ENCODE measurements at places on chromosomes 12 and 14.

DNA sequence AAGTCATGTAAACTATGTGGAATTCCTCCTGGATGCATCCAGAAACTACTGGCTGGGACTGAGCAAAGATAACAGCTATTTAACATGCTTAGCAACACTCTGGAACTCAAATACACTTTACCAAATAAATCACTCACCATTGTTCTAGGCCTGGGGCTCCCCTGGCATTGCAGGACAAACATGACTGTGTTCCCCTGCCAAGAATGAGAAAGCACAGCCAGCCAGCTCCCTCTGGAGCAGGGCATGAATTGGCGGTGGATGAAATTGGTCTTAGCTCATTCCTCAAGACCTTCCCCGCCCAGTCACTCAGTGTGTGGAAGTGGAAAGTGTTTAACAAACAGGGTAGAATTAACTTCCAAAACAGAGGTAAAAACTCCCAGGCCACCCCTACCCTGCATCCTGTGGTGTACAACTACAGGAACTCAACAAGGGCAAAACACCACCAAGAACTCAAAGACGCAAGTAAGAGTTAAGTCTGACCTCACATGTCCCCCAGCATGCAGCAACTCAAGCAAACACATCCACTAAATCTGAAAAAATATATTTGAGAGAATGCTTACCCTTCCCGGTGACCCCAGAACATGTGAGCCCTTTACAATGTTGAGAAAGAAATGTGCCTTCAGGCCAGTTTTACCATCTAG lies 58.4 kb upstream of the BDKRB2 start:
- DNase-seq = no peak

DNA sequence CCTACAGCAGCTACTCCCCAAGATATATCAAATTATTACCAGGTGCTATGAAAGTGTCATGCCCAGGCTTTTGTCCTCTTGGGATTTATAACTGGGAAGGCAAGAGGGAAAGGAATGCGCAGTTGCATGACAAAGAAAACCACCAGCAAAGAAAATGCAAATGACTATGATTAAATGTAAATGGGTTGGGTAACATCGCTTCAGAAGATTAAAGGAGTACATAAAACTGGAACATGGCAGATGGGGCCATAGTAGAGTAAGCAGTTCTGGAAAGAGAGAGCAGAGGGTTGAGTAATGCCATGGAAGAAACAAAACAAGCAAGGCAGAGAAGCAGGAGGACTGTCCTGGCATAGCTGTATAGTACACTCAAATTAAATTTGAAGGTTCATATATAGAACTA lies 493.1 kb downstream of the NOVA1 start:
- no peak for DNase-seq

- DNase-seq = no peak
These were observed 19.2 kb downstream of the OAS2 start for GRCh38 chr12:112997506-112997905.

GRCh38 chr12:47216150-47216677 lies 136.5 kb upstream of the AMIGO2 start:
- DNase-seq = no peak

DNA sequence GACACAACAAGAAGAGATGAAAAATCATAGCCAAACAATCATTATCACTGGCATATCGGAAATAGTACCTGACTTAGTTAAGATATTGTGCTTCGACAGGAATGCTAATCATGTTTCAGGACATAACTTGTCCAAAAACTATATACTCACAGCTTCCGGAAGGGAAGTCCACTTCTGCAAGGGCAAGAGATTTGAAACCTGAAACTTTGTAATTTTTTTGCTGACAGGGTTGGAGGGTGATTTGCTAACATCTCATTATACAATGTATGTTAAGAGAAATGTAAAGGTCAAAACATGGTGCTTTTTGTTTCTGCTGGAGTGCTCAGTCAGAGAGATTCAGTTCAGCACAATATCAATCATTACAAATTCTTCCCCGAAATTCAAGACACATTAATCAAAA lies 200.3 kb downstream of the CNTN1 start:
- DNase-seq = no peak

DNA sequence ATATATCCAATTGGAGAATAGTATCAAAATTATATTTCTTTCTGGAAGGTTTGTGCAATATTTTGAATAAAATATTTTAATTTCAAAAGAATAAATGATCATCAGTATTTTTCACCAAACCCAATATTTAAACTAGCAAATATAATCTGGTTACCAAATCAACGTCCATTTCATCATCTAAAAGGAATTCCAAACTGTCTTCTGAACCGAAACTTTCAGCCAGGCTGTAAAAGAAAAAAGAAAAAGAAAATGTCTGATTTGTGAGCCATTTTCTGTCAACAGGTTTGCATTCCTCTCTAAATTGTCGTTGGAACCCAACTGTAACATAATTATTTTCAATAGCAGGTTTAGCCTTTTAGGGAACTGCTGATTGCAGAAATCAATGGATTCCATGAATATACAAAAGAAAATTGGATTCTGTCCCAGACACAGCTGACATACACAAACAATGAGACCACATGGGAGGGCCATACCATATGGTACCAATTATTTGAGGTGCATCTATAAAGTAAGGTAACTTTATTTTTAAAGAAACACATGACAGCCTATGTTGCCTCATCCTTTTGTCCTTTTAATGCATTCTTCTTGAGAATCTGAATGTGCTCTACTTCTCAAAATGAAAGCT lies 22.7 kb downstream of the SNRPF start:
- no peak for DNase-seq

DNA sequence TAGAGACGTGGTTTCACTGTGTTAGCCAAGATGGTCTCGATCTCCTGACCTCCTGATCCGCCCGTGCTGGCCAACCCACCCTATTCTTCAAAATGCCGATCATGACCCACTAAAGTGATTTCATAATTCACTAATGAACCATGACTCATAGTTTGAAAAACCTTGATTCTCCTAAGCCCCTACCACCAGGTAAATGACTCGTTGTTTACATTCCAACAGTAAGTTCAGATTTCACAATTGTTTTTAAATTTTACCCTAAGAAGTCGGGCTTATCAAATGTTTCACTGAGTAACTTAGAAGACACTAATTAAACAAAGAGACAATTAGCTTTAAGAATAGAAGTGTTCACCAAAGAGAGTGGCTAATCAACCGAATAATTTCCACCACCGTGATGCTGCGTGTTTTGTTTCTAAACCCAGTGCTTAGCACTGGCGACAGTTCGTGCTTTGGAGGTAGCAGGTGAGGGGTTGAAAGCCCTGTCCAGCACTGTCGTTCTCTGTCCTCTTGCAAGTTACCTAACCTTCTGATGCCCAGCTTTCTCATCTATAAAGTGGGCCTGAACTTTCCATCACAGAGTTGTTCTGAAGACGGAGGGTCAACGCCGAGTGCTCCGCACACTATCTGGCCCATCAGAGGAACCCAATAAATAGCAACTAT lies 136.5 kb downstream of the NTF3 start:
- DNase-seq = no peak

DNA sequence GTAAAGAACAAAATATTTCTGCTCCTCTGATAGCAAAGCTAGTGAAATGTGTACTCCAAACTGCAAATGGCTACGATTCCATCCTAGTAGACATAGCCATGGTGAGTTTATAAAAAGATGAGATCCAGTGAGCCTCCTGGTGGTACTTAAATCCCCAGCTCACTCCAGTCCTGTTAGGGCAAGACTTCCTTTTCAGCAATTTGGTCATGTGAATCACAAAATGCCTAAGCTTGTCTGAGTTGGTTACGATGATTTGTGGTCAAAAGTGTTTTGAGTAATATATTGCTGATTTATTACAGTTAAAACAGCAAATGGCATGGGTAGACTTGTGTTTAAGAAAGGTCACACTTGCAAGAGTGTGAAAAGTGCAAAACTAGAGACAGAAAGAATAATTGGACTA lies 102.7 kb upstream of the NAV3 start:
- DNase-seq = no peak

DNA sequence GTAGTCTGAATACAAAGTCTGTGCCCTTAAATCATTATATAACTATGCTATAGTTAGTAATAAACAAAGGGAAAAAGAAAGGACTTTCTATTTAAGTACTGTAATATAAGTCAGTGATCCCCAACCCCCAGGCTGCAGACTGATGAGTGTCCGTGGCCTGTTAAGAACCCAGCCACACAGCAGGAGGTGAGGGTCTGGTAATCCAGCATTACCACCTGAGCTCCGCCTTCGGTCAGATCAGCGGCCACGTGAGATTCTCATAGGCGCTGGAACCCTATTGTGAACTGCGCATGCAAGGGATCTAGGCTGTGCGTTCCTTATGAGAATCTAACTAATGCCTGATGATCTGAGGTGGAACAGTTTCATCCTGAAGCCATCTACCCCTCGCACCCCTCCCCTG lies 15.7 kb downstream of the NFYB start:
- no peak for DNase-seq

DNA sequence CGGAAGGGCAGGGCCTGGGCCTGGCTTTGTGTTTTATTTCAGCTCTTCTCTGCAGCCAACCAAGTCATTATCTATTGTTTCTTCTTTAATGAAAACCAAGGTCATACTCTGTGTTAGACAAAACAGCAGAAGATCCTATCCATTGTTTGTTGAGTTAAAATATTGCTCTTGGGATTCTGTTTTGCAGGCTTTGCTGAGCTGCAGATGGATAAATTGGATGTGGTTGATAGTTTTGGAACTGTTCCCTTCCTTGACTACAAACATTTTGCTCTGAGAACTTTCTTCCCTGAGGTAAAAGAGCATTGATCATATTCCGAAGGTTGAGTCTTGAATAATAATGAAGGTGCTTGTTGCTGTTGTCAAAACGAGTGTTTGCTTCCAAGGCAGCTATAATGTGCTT lies 106.6 kb downstream of the PLXNC1 start:
- DNase-seq = no peak

DNA sequence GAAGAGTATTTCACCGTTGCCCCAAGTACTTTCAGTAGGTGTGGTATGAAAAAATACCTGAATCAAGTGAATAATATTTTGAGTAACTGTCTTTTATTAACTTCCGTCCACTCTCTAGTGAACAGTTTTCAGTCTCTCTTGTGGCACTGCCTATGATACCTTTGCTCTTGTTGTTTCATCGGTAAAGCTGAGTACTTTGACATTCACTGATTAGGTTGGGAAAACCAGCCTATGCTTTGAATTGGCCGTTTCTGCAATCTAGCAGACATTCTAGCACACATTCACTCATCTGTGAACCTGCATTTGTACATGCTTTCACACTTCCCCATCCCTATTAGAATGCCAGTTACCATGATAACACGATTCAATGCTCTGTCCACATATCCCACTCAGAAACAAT lies 217.3 kb downstream of the FBXL14 start:
- no peak for DNase-seq

GRCh38 chr12:47725893-47726292 lies 603 bp upstream of the ENDOU start:
- DNase-seq = no peak

GRCh38 chr12:31228811-31229792 lies 96.8 kb downstream of the SINHCAF start:
- DNase-seq = peak; percentile 41

DNA sequence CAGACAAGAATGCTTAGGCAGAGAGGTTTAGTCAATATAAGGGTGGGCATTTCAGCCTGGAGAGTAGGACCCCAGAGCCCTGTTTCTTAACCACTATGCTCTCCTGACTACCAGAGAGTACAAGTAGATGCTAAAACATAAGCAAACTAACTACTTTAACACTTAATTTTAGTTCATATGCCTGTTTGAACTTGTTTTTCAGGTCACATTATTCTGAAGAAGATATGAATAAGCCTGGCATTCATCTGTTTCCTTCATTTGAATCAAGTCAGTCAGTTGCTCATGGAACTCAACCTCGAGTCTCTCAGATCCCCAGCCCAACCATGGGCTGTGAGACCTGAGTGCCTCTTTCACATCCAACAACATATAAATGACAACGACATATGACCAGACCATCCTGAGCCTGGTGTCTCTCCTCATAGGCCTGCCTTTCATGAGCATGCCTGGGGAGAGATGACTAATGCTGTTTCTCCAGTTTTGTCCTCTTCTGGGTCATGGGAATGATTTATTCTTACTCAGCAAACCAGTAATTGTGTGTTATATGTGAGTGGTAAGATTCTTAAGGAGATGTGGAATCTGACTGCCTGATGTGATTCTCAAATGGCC lies 251.1 kb upstream of the BTG1 start:
- DNase-seq = no peak

DNA sequence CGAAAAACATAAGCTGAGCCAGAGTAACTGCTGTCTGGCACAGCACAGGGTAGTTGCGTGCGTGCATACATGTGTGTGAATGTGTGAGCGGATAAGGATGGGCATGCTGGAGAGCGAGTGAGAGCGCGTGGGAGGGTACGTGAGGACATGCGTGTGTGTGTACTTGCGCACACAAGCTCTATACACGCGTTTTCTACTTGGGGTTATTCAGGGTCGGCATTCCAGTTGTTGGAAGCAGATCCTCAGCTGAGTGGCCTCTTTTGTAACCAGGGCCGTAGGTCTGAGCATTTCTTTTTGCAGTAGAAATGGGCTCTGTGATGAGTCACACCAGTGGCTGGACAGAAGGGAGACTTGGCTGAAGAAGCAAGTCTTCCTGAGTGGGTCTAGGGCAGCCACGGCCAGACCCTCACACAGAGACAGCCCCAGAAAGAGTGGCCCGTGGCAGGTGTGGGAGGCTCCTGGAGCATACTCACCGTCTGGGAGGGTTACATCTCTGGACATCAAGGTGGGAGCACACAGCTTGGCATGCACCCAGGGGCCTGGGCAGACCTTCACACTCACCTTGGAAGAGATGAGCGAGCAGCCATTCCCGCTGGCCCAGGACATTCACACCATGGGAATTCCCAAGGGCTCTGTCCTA lies 78.0 kb downstream of the LRRC74A start:
- no peak for DNase-seq

DNA sequence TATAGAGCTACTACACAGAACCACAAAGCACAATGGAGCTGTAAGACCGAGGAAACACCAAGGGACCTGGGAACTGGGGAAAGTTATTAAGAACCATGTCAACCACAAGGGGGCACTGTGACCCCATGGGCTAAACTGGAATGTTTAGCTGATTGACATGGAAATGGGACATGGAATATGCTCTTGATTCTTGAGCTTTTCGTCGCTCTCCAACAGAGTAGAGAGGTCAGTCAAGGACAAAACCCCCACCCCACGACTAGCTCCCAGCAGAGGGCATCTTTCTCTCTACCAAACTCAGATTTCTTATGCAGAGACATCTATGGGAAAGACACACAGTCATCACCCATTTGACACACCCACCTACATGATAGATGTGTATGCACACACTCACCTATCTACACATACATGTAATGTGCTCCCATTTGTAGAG lies 10.1 kb downstream of the NDRG2 start:
- peak; percentile 85 for DNase-seq

- DNase-seq = no peak
These were observed 321.6 kb downstream of the ZFP36L1 start for GRCh38 chr14:68471029-68471963.
